ENCODE measurements at places on chromosomes 11 and 22.

GRCh38 chr11:67639438-67639859 lies at the start of gene TBX10:
Gene TBX10 (minus strand): TSS chr11:67639763. CDS start chr11:67639472, 291 bp downstream.
- DNase-seq = no peak

- peak; percentile 36 for DNase-seq
Observed at GRCh38 chr11:119481021-119481666, 58.2 kb upstream of the THY1 start.

GRCh38 chr11:8531312-8531711 lies 62.7 kb downstream of the STK33 start:
- peak; percentile 44 for DNase-seq

DNA sequence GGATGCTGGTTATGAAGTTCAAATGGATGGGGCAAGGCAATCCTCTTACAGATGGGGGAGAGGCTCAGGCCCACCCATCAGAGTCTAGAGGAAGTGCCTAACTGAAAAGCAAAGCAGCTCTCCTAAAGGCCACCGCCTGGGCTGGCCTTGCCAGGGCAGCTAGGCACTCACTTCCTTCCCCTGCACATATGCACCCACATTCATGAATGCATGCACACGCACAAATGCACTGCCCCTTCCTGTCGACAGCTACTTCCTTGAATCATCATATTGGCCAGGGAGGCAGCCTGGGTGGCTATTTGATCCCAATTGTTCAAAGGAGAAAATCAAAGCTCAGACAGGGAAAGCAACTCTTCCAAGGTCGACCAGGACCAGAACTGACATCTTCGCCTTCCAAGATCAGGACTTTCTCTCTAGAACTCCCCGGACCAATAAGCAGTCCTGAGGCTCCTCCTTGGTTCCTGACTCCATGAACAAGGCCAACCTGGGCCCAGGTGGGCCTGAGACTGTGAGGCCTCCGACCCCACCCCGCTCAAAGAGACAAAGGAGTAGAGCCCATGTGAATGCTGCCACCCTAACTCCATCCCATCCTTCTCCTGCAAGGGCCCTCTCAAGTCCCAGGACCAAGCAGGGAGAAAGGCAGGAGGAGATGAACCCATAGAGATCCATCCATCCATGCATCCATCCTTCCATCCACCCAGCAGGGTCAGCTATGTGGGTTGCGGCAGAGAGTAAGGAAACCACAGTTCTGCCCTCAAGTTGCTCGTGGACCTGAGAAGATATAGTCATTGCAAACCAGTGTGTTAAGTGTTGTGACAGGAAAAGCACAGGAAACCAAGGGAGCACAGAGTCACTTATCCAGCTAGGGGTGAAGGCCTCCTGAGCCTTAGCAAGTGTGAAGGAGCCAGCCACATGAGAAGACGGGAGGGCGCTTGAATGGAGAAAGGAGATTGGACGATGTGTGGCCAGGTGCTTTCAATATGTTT lies 35.4 kb upstream of the LMO1 start:
- DNase-seq = no peak

- DNase-seq = no peak
Observed at GRCh38 chr11:8608652-8609051, 14.6 kb upstream of the STK33 start.
